ENCODE measurements at places on chromosomes 5 and 9.

DNA sequence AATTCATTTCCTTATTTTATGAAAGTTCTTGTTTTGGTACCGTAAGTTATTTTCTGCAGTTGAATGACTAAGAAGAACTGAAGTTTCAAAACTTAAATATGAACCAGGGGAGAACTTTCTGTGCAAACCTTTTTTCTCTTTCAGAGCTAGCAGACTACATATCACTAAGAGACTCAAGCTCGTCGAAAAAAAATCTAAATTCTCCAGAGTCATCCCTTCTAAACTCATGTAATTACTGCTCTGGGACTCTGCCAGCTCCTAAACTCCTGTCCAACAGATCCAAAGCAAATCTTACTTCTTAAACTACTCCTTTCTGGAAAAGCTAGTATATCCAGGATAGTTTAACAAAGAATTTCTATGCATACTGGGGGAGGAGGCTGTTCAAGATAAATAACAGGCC is 87.0 kb upstream of the NR5A1 start:
- no peak for DNase-seq

- no peak for DNase-seq
Observed at GRCh38 chr5:36276864-36277263, 24.8 kb downstream of the RANBP3L start.

GRCh38 chr9:98381311-98382103 is 126.1 kb upstream of the TBC1D2 start:
- DNase-seq = no peak

DNA sequence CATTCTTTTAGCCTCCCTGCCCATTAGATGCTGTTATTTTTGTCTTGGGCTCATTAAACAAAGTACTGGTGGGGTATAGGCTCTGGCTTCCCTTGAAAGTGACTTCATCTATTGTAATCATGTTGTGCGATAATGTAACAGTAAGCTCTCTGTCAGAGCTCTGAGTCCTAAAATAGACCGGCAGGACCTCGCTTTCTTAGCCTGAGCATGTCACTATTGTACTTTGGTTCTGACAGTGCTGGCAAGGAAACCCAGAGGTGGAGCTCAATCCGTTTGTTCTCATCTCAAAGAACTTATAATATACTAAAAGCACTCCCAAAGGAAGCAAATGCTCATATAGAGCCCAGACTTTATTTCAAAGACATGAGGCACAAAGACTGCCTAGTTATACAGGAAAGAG is 339.1 kb upstream of the CCNH start:
- no peak for DNase-seq

GRCh38 chr5:3380689-3381088 is 214.9 kb upstream of the IRX1 start:
- DNase-seq = no peak

GRCh38 chr9:135180586-135180985 is 93.1 kb downstream of the OLFM1 start:
- no peak for DNase-seq

GRCh38 chr9:130629443-130630070 is 34.8 kb upstream of the PRDM12 start:
- no peak for DNase-seq

DNA sequence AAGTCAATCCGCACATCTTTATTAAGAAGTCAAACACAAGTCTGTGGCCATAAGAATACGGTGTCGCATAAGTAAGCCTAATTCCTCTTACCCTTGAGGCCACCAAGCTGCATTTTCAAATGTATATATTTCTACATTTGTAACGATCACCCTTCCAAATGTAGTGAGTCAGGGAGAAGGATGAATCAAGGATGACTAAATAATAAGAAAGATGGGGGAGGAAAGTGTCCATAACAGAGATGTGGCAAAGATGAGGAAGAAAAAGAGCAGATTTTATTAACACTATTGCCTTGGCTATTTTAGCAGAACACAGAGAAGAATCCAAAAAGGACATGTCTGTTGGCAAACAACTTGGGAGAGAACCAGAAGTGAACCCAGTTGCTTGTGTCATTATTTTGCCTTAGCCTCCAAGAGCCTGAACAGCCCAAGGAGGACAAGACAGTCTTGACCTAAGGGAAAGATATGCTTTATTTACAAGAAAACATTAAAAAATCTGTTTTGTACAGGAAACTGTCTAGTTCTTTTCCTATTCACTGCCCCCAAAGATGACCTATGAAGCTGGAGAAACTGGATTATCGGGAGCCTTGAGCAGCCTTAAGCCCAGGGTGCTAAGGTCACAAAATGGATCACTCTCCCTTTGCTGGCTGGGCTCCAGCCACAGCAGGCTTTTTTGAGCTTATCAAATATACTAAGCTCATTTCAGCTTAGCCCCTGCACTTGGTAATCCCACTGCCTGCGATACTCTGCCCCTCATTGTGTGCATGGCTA is 101.5 kb downstream of the PLCXD3 start:
- DNase-seq = no peak
